ENCODE measurements at places on chromosomes 3 and 15.

GRCh38 chr3:159443266-159443665 lies 545.4 kb upstream of the IL12A start:
- DNase-seq: no peak

- no peak for DNase-seq
Observed at GRCh38 chr15:78552597-78552996, 12.4 kb downstream of the PSMA4 start.

DNA sequence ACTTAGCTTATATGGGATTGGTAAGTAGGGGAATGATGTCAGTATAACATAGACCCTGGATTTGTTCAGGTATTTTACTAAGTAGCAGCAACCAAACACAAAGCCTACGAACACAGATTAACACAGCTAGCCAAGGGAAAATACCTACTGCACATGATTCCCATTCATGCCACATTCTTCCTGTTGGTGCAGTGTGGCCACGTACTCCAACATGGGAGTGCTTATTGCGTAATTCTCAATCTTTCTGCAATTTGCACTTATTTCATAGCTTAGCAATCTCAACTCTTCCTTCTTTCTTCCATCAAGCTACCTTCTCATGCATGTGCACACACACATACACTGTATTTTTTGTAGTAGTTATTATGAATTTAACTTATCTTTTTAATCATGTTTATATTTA lies 186.8 kb downstream of the IL5RA start:
- no peak for DNase-seq

GRCh38 chr15:57405133-57405532 lies 28.8 kb downstream of the CGNL1 start:
- no peak for DNase-seq

- no peak for DNase-seq
Observed at GRCh38 chr3:47414666-47415587, 34.1 kb downstream of the PTPN23 start.

DNA sequence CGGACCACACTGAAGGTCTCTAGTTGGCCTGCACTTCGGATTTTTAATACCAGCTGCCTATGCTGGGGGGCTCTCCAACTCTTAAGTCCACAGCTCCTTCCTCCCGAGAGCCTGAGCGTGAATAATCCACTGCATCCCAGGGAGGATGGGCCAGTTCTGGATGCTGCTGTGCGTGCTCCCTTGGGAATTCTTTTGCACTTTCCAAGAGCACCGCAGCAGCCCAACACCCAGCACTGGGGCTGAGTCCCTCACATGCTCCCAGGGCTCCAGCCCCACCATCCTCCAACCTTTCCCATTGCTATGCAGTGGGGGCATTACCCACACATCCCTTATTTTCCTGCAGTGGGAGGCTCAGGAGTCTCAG lies 136.4 kb upstream of the IQSEC1 start:
- DNase-seq: no peak

DNA sequence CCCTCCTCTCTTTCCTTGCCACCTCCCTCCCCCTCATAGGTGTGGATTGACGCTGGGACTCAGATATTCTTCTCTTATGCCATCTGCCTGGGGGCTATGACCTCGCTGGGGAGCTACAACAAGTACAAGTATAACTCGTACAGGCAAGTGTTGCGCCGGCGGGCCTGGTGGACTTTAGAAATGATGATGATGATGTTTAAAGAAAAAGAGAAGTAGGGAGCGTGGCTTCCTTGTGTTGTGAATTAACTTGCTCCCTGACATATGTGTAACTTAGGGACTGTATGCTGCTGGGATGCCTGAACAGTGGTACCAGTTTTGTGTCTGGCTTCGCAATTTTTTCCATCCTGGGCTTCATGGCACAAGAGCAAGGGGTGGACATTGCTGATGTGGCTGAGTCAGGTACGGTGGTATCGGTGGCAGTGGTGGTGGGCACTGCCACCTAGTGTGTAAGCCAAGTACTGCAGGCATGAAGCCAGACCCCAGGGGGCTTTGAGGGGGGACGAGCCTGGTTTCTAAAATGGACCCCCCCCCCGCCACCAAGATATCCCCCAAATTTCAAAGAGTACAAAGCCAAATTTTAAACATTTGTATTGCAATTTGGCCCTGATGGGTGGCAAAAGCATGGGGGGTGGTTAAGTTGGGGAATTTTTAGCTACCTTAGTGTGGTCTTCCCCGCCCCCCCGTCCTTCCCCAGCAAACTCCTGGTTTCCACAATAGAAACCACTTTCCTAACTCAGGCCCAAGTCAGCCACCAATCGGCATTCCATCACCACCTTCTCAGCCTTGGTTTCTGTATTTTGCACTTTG lies 65.6 kb downstream of the SLC6A6 start:
- DNase-seq: peak; percentile 39

Measured in activated T-cell treated with anti-CD3 and anti-CD28 coated beads for 1 hour (primary cell).